ENCODE measurements at places on chromosomes 3 and 15.

GRCh38 chr3:162978136-162978535 lies 1481.5 kb downstream of the OTOL1 start:
- no peak overlapping the region for H3K4me3 ChIP-seq
- H3K36me3 ChIP-seq: no peaks in the 10 kb centered on the region
- H3K4me1 ChIP-seq: no peaks in the 10 kb centered on the region
- H3K27me3 ChIP-seq: no peaks in the 10 kb centered on the region
- no peak overlapping the region for H3K27ac ChIP-seq

GRCh38 chr15:47720555-47720954 lies 3.2 kb downstream of the SEMA6D start:
- no peaks in the 10 kb centered on the region for H3K36me3 ChIP-seq
- H3K27me3 ChIP-seq: no peaks in the 10 kb centered on the region
- H3K4me3 ChIP-seq: no peak overlapping the region
- no peak for DNase-seq
- peak overlapping the region; percentile 88 for H3K27ac ChIP-seq
- H3K4me1 ChIP-seq: peaks cover 63% of the 10 kb centered on the region

- H3K36me3 ChIP-seq: peaks cover 22% of the 10 kb centered on the region
- H3K4me3 ChIP-seq: peak overlapping the region; percentile 99
- H3K27me3 ChIP-seq: no peaks in the 10 kb centered on the region
- peaks cover 50% of the 10 kb centered on the region for H3K4me1 ChIP-seq
- peak overlapping the region; percentile 94 for H3K27ac ChIP-seq
These were observed 520 bp downstream of the ZNF654 start for GRCh38 chr3:88059380-88060170.

GRCh38 chr3:126684218-126684751 lies 19.8 kb upstream of the CHCHD6 start:
- no peaks in the 10 kb centered on the region for H3K36me3 ChIP-seq
- DNase-seq: no peak
- no peaks in the 10 kb centered on the region for H3K27me3 ChIP-seq
- H3K4me3 ChIP-seq: no peak overlapping the region
- H3K4me1 ChIP-seq: no peaks in the 10 kb centered on the region

GRCh38 chr15:49902685-49903501 lies 216.1 kb downstream of the ATP8B4 start:
- H3K27me3 ChIP-seq: no peaks in the 10 kb centered on the region
- peak overlapping the region; percentile 49 for H3K27ac ChIP-seq
- no peak overlapping the region for H3K4me3 ChIP-seq

DNA sequence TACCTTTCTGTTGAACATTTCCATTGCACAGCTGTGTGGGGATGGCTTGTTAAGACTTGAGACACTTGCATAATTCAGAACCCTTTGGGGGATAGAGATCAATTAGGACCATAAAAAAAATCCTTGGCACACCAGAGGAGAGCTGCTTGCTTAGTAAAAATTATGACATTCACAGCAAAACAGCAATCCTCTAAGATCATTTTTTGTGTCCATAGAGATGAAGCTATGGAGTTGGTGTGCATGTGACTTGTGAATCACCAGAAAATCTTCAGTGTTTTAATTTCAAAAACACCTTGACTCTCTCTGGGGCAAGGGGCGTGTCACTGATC lies 7.7 kb downstream of the COL8A1 start:
- peak overlapping the region; percentile 44 for H3K27ac ChIP-seq
- H3K36me3 ChIP-seq: no peaks in the 10 kb centered on the region
- no peak overlapping the region for H3K4me3 ChIP-seq
- no peaks in the 10 kb centered on the region for H3K27me3 ChIP-seq

DNA sequence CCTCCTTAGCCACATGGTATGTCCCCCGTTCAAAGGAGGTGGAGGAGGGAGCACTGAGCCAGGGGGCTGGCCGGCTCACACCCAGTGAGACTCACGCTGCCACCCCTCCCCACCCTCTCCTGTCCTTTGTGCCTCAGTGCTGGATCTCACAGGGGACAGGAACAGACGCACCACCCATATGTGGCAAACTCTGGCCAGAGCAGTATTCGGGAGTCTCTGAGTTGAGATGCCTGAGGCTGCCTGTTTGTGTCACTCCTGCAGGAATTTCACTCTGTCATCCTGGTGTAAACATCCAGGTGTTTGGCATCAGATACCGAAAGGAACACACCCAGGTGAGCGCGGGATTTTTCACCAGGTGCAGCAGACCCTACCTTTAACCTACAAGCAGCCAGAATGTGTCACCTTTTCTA lies 25.7 kb downstream of the RGMA start:
- H3K4me3 ChIP-seq: peak overlapping the region; percentile 28
- no peaks in the 10 kb centered on the region for H3K27me3 ChIP-seq
- DNase-seq: no peak

DNA sequence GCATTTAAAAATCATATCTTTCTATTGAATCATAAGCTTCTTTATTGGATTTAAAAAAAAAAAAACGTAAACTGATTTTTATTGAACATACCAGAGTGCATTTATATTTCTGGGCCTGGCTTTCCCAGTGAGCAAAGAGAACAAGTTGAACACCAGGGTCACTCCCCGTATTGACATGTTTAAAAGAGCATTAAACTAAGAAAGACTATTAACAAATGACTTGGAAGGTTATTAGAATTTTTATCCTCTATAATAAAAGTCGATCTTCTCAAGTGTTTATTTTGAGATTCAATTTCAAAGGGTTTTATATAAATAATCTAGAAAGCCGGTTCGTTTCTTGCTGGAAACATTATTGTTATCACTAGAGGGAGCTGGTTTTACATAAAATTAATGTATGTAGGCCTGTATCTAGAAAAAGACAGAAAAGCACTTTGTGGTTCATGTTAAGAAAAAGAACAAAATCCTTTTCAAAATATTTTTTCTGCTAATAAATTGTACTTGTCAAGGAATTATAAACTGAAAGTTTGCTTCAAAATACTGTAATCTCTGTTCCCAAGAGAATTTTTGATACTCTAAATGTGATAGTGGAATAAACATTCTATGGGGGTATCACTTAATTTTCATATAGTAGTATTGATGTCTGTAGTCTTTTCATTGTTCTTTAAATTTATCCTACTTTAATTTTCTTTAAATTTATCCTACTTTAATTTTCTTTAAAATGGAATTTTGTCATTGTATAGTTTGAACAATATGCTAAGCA lies 321.8 kb upstream of the MME start:
- H3K36me3 ChIP-seq: no peaks in the 10 kb centered on the region
- no peak overlapping the region for H3K4me3 ChIP-seq
- no peak overlapping the region for H3K27ac ChIP-seq
- H3K4me1 ChIP-seq: no peaks in the 10 kb centered on the region

DNA sequence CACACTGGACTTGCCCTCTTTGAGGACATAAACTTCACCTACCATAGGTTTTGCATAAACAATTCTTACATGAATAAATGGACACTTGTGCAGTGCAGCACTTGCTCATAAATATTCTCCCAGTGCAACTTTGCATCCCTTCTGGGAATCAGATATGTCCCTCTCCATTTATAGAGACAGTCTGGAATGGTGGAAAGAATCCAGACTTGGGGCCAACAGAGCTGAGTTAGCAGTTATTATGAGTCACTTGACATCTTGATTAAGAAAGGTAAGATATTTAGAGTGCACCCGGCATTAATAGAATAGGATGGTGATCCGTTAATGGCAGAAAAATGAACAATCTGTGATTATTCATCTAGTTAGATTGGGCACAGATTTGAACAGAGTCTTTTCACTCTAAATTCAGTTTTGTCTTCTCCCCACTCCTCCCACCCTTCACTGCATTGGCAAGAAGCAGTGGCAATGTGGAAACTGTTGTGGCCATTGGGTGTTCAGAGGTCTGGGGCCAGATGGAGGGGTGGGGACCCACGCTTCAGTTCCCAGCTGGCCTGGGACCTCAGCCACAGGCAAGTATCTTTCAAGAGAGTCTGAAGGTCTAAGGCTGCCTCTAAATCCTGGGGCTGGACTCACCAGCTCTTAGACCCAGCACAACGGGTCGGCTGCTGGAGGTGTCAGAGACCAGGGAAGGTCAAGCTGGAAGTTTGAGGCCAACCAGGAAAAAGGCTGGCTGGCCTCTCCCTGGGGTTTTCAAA lies 58.9 kb upstream of the KY start:
- no peak overlapping the region for H3K4me3 ChIP-seq
- peaks cover 25% of the 10 kb centered on the region for H3K4me1 ChIP-seq
- no peaks in the 10 kb centered on the region for H3K27me3 ChIP-seq
- H3K27ac ChIP-seq: no peak overlapping the region
- H3K36me3 ChIP-seq: no peaks in the 10 kb centered on the region

- peak overlapping the region; percentile 60 for H3K27ac ChIP-seq
- DNase-seq: no peak
- H3K4me3 ChIP-seq: no peak overlapping the region
- peaks cover 24% of the 10 kb centered on the region for H3K4me1 ChIP-seq
These were observed 60.8 kb upstream of the GALNT15 start for GRCh38 chr3:16113704-16114103.

GRCh38 chr3:116161575-116162525 lies 283.4 kb downstream of the LSAMP start:
- no peak overlapping the region for H3K27ac ChIP-seq
- H3K36me3 ChIP-seq: no peaks in the 10 kb centered on the region
- no peaks in the 10 kb centered on the region for H3K4me1 ChIP-seq
- H3K4me3 ChIP-seq: no peak overlapping the region

DNA sequence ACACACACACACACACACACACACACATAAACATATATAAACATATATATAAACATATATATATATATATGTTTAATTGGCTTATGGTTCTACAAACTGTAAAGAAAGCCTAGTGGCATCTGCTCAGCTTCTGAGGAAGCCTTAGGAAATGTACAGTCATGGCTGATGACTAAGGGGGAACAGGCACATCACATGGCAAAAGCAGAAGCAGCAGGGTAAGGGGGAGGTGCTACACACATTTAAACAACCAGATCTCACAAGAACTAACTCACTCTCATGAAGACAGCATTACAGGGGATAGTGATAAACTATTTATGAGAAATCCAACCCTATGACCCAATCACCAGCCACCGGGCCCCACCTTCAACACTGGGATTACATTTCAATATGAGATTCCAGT lies 922.9 kb downstream of the SI start:
- no peaks in the 10 kb centered on the region for H3K36me3 ChIP-seq
- H3K4me1 ChIP-seq: no peaks in the 10 kb centered on the region
- DNase-seq: no peak
- no peaks in the 10 kb centered on the region for H3K27me3 ChIP-seq

DNA sequence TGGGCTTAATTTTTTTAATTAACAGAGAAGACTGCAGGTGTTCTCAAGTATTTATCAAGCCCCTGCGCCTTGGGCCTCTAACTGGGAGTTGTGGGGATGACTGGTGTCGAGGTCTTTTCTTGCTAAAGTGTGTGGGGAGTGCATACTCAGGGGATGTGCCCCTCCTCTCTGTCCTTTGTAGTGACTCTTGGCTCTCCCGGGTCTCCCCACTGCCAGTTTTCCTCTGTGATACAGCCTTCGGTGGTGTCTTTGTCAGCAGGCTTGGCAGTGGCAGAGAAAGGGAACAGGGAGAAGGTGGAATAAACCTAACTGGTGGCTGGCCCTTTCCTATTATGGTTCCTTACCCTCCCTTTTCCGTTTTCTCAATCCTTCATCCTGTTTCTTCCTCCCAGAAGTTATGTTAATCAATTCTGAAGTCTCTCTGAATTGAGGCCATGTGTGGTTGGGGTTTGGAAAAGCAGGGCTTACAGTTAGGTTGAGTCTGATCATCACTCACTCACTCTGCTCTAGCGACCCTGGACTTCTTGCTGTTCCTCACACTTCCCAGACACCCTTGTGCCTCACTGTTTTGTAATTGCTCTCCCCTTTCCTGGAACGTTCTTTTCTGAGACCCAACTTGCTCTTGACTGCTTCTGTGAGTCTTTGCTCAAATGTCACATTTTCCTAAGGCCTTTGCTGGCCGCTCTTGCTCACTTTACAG lies 158.1 kb downstream of the PTPRG start:
- no peak for DNase-seq
- peaks cover 17% of the 10 kb centered on the region for H3K4me1 ChIP-seq
- no peaks in the 10 kb centered on the region for H3K27me3 ChIP-seq
- no peak overlapping the region for H3K4me3 ChIP-seq

Data from gastrocnemius medialis (tissue), 4 donors.